ENCODE measurements at places on chromosomes 2 and 18.

DNA sequence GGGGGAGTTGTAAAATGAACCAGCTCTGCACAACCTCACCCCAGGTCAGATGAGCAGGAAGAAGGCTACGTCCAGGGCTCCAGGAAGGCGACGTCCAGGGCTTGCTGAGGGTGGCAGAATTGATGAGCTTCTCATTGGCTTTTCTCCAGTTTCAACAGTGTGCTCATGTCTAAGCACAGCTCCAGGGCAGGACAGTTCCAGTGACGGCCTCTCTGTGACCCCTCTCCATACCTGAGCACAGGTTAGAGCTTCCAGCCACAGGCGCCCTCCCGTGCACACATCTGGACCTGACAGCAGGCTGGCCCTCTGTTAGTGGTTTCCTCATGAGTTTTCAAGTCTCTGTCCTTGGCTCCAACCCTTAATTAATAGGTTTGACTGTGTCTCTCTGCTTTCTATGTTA is 327.6 kb downstream of the ZNF516 start:
- DNase-seq: no peak

- DNase-seq: no peak
These were observed 21.0 kb downstream of the MROH2A start for GRCh38 chr2:233799087-233799665.

- no peak for DNase-seq
These were observed 102.3 kb downstream of the NRXN1 start for GRCh38 chr2:50929661-50930060.

DNA sequence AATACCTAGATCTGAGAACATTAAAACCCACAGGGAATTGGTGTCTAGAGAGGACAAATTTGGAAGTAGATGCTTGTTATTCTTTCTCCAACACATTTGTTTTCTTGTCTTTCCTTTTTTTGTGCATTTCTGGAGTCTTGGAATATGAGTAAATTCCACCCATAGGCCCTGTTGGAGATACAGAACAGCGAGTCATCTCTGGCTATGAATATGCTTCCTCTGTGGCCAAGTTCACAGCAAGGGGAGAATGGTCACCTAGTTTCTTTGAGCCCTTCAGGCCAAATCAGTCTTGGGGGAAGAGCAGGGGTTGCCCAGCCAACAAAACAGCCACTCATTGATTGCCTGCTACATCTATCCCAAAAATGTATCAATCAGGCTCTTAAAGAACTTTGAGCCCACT is 31.3 kb downstream of the SP140L start:
- no peak for DNase-seq

GRCh38 chr2:8389431-8390108 is 292.3 kb upstream of the ID2 start:
- DNase-seq: no peak

- peak; percentile 59 for DNase-seq
These were observed at the start of gene HNMT for GRCh38 chr2:137964066-137964858. Gene HNMT, plus strand, starts transcription at chr2:137964473. Its CDS starts 19 bp downstream, at chr2:137964492.

DNA sequence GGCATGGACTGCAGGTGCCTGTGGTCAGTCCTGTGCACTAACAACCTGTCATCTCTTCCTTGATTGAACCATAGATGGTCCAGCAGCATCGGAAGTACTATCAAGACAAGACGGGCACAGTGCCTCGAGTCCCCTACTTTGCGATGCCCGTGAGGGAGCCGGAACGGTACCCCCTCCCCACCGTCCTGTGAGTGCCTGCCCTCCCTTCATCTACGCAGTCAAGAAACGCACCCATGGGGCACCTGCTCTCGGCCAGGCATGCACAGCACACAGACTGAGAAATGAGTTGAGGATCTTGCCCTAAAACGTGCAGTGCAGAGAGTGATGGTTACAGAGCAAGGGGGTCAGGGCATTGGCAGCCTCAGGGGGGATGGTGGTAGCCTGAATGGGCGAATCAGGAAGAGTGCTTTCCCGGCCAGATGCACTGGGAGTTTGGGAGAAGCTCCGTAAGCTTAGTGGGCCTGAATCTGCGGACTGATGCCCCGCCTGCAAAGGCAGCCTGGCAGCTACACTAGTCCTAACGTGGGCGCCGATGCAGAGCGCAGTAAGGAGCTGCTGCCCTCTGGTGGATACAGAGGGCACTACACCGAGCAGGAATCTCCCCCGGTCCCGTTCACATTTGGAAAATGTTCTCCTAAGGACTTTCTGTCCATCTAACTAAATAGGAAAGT is 63.6 kb downstream of the CIB4 start:
- DNase-seq: peak; percentile 94

- DNase-seq: no peak
These were observed 56.7 kb upstream of the ASAP2 start for GRCh38 chr2:9149726-9150567.

GRCh38 chr18:11586896-11587295 is 22.5 kb upstream of the SLC35G4 start:
- no peak for DNase-seq

GRCh38 chr2:23411752-23412431 is 26.9 kb downstream of the KLHL29 start:
- no peak for DNase-seq

Data from SK-N-SH (cell line).